Activated T-helper 1 cell treated with anti-CD3 and anti-CD28 coated beads, Interleukin-12 subunit alpha, Interleukin-12 subunit beta, Interleukin-2, Interleukin-4 antibody, amounts not matched to agents 30 ng/mL and 10 ng/mL and 1 ng/mL, durations not matched to agents 14 hours and 24 hours and 36 hours (primary cell): ENCODE measurements at places on chromosomes 5 and 9.

DNA sequence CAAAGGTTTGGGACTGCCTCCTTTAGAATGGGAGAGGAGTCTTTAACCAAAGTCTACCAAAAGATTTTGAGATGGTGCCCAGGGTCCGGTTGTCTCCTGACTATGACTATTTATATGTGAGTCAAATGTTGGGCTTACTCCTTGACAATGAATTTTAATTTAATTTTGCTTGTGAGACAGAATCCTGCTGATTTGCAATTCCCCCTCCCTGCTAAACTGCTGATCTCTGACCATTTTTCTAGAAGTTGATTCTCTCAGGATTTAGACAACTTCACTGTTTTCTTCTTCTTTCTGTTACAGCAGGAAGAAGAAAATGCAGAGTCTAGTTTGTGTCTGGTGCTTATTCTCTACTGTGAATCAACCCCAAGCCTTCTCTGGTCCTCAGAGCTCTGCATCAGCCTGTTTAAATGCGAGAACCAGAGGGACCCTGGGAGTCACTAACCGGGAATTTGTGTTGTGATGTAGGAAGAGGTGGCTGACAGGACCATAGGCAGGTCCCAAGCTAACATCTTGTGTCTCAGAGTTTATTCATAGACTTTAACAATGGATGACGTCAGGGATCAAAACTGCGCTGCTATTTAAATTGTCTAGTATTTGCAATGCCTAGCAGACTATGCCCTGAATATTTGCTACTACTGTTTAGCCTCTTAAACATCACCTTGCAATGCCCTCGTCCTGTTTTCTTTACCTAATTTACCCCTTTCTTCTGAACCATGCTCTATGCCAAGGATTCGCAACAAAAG, 124.0 kb upstream of the TAF11L2 start:
- no peak for DNase-seq

- no peak for DNase-seq
These were observed 137.8 kb downstream of the CEP120 start for GRCh38 chr5:123285122-123286023.

GRCh38 chr5:164671640-164672039, 1166.2 kb downstream of the MAT2B start:
- DNase-seq, result no peak

DNA sequence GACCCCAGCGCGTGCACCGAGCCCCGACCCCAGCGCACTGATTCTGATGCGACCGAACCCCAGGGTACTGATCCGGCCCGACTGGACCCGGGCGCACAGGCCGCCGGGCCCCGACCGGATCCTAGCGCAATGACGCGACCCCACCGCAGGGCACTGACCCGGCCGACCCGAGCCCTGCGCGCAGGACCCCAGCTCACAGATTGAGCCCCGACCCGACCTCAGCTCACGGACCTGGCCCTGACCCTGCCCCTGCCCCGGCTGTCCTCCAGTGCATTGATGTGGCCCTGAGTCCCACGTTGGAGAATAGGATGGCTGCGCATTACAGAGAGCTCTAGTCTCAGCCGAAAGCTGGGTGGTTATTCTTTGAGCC, 438 bp downstream of the TRIP13 start:
- no peak for DNase-seq

GRCh38 chr9:38329968-38330367, 62.5 kb upstream of the ALDH1B1 start:
- no peak for DNase-seq

- DNase-seq, result no peak
These were observed 299.2 kb downstream of the SPOCK1 start for GRCh38 chr5:137199966-137200365.

- DNase-seq, result no peak
These were observed 139.8 kb downstream of the ELAVL2 start for GRCh38 chr9:23686257-23686656.

DNA sequence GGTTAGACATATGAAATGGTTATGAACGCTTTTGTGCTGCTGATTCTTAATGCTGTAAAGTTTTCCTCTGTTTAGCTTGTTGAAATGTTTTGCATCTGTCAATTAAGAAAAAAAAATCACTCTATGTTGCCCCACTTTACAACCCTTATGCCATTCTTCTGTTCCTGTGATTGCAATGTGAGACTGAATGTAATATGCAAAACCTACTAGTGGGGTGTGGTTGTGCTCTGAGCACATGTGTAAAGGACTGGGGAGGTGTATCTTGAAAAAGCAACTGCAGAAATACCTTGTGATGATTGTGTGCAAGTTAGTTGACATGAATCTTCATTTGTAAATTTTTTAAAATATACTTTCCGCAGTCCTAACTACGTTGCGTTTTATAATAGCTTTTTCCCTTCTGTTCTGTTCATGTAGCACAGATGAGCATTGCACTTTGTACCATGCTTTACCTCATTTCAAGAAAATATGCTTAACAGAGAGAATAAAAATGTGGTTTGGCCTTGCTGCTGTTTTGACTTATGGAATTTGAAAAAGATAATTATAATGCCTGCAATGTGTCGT, 357.0 kb upstream of the PIK3R1 start:
- no peak for DNase-seq

GRCh38 chr5:134492568-134492967, 32.9 kb upstream of the JADE2 start:
- no peak for DNase-seq

DNA sequence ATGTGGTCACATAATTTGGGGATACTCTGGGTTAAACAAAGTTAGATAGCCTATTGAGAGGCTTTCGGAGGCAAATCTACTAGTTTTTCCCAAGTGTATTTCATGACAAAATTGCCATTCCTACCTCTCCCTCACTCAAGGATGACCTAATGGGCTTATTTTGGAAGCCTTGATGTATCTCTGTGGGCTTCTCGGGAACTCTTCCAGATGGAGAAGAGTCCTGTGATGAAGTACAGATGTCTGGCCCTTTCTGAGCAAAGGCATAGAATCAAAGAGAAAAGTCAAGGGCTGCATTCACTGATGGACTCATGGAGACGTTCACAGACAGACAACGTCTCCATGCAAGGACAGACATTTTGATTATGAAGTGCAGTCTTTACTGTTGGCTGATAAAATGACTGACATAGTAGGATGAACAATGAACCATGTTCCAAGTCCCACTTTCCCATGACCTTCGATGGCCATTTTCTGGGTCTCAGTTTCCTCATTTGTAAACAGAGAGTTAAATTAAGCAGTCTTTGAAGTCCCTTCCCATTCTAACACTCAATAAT, 347.2 kb upstream of the CD180 start:
- DNase-seq, result no peak

DNA sequence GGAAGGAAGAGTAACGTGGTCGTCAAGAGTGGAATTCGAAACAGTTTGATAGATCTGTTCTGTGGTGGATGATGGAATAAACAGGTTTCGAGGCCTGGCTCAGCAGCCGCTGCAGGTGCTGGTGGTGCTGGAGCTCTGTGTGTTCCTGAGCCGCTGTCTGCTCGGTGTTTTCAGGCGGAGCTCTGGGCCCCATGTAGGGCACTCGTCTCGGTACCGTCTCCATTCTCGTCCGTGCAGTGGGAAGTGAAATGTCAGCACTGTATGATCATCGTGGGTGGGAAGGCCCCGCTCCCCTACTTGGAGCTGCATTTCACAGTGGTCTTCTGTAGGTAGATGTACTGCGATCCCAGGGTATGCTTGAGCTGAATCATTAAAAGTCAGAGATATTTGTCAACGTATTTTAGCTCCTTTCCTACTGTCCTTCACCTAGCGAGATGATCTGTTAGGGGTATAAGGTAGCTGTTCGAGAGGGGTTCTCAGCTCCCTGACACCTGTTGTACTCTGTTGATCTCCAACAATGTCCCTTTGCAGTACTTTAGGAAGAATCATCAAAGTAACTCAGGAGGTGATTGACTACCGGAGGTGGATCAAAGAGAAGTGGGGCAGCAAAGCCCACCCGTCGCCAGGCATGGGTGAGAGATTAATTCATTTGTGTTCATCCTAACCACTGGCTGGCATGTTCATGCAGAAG, 35.9 kb downstream of the TENT4A start:
- no peak for DNase-seq

GRCh38 chr5:170303549-170303948, 6.0 kb upstream of the LCP2 start:
- no peak for DNase-seq

DNA sequence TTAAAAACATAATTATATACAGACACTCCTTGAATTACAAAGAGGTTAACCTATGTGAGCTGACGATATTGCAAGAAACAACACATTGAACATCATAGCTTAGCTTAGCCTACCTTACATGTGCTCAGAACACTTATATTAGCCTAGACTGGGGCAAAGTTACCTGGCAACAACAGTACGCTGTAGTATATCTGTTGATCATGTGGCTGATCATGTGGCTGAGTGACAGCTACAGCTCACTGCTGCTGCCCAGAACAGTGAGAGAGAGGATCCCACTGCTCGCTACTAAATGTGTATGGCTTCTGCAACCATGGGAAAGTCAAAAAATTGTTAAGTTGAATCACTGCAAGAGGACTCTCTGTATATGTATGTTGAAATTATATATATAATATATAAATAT, 169.9 kb downstream of the CDH9 start:
- no peak for DNase-seq

DNA sequence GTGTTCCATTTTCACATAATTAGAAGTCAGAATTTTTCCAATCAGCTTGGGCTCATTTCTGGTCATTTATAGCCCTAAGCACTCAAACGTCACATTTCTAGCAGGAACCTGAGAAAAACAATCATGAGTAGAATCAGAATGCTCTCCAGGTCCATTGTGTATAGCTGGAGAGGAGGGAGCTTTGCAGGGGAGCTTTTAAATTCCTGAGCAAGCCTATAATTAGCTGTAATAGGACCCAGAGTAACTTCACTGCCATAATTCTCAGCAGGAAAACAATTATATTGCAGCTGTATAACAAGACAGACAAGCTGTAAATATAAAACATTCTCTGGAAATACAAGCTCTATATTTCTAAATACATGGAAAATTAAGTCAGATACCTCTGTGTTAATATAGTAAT, 637.6 kb upstream of the SGCD start:
- DNase-seq, result no peak

DNA sequence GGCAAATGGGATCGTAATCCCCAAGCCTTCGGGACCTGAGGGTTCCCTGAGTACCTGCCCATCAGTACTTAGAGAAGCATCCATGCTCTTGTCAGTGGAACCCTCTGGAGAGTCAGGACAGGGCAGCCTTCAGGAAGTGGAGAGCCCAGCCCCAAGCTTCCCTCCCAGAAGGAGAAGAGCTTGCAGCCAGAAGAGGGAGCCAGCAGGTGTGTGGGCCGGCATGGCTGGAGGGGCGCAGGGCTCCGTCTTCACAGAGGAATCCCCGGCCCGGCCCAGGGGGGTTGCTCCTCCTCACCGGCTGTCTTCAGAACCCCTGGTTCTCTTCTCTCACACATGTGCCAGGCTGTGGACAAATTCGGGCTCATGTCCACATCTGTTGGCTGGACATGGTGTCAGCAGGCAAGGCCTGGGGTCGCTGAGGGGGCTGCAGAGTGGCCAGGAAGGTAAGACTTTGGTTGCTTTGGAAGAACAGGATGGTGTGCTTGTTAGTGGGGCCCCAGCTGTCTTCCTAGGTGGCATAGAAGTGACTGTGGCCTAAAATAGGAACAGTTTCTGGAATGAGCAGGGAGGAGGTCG, 58.9 kb upstream of the RXRA start:
- DNase-seq, result no peak

- DNase-seq, result no peak
These were observed 500.1 kb downstream of the EFNA5 start for GRCh38 chr5:107170620-107171019.

- DNase-seq, result no peak
These were observed 3.5 kb downstream of the TMCO6 start for GRCh38 chr5:140642718-140643117.

DNA sequence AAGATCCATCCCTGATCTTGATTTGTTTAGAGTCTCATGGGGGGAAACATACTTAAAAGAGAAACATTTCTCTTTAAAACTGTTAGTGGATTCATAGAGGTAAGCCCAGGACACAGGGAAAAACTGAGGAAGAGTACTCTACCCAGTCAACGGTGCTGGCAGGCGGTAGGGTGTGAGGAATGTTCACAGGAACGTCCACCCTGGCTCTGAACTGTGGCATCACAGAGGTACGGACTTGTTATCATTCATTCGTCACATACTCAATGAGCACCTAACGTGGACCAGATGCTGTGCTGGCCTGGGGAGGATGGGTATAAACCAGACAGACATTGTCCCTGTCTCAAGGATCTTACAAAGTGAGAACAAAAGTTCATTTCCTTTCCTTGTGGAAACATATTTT, 18.8 kb upstream of the PPARGC1B start:
- no peak for DNase-seq

- no peak for DNase-seq
These were observed 2.0 kb downstream of the ATP6V0E1 start for GRCh38 chr5:172985596-172985995.

GRCh38 chr9:114008667-114009410, 69.3 kb downstream of the AMBP start:
- no peak for DNase-seq

- no peak for DNase-seq
These were observed 236.9 kb downstream of the GLIS3 start for GRCh38 chr9:4062966-4063365.

- peak; percentile 50 for DNase-seq
These were observed 42.1 kb upstream of the MAST4 start for GRCh38 chr5:66553916-66554575.
